ENCODE measurements at places on chromosomes 2 and 18.

DNA sequence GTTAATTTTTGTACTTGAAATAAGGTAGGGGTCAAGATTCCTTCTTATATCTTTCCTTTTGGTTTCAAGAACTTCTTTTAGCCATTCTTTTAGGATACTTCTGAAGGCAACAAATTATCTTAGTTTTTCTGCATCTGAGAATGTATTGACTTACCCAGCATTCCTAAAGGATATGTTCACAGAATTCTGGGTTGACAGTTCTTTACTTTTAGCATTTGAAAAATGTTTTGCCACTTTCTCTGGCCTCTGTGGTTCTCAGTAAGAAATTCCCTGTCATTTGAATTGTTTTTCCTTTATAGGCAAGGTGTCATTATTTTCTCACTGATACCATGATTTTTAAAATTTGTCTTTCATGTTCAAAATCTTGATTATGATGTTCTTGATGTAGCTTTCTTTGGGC lies 162.4 kb downstream of the GALNT1 start:
- DNase-seq = no peak

DNA sequence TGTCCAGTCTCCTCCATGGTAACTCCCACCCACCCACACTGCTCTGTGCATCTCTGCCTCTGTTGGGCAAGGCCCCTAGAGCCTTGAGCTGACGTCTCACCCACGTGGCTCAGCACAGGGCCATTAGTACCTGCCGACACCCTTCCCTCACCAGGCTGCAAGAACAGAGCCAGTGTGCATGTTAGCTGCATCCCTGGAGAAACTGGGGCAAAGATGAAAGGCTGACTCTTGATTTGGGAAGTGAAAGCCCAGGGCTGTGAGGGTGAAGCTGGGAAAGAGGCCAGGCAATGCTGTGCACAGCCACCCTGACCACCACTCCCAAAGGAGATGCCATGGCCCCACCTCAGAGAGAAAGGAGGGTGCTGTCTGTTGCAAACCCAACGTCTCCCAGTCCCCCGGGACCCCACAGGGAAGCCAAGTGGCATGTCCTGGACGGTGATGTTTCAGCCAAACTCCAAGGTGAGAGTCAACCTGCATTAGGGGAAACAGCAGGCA lies 20.0 kb upstream of the HPCAL1 start:
- DNase-seq = no peak

- no peak for DNase-seq
These were observed 96.4 kb downstream of the USP40 start for GRCh38 chr2:233470011-233470687.

DNA sequence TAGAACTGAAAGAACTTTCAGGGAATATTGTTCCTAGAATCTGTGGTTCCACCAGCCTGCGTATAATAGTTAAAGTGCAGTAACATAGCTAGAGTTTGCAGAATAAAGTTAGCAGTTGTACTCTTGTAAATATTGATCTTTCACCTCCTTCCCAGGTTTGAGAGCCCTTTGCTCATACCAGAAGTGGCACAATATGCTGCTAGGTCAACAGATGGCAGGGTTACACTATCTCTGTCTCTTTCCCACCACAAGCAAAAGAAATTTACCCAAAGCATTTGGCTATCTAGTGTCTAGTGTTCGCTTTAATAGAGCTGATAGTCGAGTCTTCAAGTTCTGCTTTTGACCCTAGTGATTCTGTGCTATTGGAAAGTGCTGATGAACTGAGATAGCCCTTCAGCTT lies 119.0 kb upstream of the KLHL14 start:
- no peak for DNase-seq

- DNase-seq = peak; percentile 15
These were observed 30.9 kb upstream of the REEP1 start for GRCh38 chr2:86368161-86368824.

- DNase-seq = no peak
These were observed 57.3 kb upstream of the CREB1 start for GRCh38 chr2:207472343-207473048.

DNA sequence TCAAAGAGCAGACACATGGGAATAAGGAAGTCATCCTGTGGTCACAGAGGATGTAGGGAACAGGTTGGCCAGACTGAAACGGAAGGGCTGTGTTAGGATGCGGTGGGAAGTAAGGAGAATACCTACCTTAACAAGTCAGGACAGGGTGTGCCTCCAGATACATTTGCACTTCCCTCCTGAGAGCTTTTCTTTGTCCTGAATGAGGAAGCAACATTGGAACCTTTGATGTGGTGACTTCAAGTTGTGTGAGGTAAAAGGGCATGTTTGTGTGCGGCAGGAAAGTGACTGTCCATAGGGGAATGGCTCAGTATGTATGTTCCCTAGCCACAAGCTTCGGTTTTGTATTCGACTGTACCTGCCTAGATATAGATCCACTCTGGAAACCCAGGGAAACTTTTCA lies 24.9 kb upstream of the LRRTM1 start:
- no peak for DNase-seq

- DNase-seq = no peak
These were observed 80.5 kb downstream of the DGKD start for GRCh38 chr2:233434666-233435330.

- DNase-seq = no peak
These were observed 899.7 kb downstream of the DSC3 start for GRCh38 chr18:30142870-30143269.

GRCh38 chr18:62048279-62048678 lies 138.6 kb downstream of the PIGN start:
- DNase-seq = no peak

DNA sequence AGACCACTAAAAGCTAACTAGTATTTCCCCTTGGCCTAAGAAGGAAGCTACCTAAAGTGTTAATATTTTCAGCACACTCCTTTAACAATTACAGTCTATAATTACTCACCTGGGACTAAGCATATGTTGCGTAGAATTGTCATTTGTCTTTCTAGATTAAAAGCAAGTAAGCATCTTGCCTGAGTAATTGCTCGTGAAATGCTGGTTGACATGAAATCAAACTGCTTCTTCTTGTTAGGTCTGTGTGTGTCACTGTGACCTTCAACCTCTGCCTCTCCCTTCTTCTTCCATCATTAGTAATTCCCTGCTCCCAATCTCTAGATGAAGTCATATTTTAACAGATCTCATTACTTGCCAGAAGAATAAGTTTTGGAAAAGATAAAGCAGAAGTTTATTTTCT lies 212.2 kb downstream of the XIRP2 start:
- DNase-seq = no peak

- no peak for DNase-seq
These were observed 169.9 kb upstream of the SLC39A10 start for GRCh38 chr2:195486987-195487644.

- DNase-seq = no peak
These were observed 969 bp upstream of the ALKAL2 start for GRCh38 chr2:288758-289361.

- DNase-seq = no peak
These were observed 82.0 kb upstream of the SLC66A3 start for GRCh38 chr2:11073251-11073650.

- no peak for DNase-seq
These were observed 27.5 kb upstream of the GBX2 start for GRCh38 chr2:236195726-236196125.

DNA sequence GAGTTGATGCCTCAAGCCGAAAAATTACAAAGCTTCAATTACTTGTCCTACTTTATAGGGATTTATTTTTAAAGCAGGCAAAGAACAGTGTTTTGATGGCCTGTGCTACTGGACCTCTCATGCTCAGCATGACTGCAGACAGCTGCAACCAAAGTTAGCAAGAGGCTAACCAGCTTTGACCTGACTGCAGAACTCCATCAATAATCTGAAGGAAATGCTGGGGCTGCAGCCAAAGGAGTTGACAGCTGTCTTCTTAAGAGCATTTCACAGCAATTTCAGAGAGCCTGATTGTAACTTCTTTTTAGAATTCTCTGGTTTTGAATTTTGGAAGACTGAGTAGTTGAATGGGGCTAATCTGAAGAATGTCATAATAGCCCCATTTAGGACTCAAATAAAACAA lies 46.5 kb upstream of the SESTD1 start:
- no peak for DNase-seq

- no peak for DNase-seq
These were observed 143.6 kb upstream of the TCF4 start for GRCh38 chr18:55731594-55732042.

DNA sequence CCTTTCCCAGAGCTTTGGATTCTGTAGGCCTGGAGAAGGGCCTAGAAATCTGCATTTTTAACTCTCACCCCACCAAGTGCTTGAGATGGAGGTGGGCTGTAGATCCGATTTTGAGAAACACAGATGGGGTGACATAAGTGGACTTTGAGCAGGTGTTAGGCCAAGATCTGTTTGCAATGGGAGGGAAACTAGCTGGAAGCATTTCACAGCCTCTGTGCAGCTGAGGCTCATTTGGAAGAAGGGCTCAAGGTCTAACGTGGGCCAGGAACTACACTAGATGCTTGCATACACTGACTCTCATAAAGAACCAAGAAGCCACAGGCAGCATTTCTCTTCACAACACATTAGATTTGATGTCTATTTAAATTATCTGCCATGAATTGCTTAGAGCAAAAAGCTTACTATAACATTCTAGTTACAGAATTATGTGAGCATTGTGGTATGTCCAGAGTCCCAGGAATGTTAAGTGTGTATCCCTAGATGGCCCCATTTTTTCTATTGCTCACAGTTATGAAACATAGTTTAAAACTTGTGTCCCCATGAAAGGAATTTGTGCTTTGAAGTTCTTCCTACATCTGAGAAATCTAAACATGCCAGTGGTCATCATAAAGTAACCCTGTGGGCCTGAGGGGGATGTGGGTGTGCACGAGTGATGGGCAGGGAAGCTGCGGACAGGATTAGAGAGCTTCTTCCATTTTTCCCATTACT lies 77.2 kb downstream of the CD28 start:
- no peak for DNase-seq

DNA sequence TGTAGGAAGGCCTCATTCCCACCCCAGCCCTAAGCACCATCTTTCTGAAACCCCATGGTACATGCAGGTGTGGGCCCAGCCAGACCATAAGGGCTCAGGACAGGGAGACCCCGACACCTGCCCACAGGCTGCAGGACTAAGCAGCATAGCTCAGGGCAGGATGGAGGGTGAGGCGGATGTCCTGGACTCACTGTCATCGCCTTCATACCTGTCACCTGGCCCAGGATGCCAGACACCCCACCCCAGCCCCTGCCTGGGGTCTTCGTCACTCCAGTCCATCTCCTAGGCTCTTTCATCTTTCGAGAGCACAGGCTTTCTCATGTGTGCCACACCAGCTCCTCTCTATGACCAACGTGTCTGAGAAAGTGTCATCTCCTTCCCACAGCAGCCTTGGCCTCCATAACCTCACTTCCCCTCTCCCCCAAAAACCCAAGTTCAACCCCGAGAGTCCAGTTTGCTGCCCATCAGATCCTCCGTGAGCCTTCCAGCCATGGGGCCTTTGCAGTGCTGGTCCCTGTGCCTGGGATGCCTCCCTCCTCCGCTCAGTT lies 71.5 kb downstream of the EMX1 start:
- DNase-seq = no peak

- no peak for DNase-seq
These were observed 558.3 kb downstream of the PLCL1 start for GRCh38 chr2:198362740-198363139.

- no peak for DNase-seq
These were observed 87.2 kb upstream of the GALNT5 start for GRCh38 chr2:157170299-157170698.

DNA sequence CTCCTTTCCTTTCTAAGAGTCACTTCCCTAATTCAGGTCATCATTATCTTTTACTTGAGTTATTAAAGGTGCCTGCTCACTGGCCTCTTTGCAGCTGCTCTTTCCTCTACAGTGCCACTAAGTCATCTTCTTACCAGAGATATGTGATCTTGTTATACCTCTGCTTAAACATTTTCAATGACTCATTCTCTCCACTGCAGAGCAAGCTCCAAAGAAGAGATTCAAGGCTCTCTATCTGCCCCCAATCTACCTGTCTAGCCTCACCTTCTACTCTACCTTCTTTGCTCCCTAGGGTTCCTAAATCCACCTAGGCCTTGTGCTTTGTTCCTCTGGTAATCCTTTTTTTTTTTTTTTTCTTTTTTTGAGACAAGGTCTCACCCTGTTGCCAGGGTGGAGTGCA lies 3.1 kb downstream of the ARHGEF33 start:
- no peak for DNase-seq

GRCh38 chr2:5674026-5674340 lies 18.2 kb upstream of the SOX11 start:
- DNase-seq = no peak

GRCh38 chr2:68231061-68231372 lies 21.3 kb downstream of the PPP3R1 start:
- DNase-seq = no peak

GRCh38 chr18:49547701-49548100 lies 14.2 kb upstream of the LIPG start:
- DNase-seq = no peak

GRCh38 chr18:10419420-10420103 lies 34.9 kb upstream of the APCDD1 start:
- DNase-seq = no peak

DNA sequence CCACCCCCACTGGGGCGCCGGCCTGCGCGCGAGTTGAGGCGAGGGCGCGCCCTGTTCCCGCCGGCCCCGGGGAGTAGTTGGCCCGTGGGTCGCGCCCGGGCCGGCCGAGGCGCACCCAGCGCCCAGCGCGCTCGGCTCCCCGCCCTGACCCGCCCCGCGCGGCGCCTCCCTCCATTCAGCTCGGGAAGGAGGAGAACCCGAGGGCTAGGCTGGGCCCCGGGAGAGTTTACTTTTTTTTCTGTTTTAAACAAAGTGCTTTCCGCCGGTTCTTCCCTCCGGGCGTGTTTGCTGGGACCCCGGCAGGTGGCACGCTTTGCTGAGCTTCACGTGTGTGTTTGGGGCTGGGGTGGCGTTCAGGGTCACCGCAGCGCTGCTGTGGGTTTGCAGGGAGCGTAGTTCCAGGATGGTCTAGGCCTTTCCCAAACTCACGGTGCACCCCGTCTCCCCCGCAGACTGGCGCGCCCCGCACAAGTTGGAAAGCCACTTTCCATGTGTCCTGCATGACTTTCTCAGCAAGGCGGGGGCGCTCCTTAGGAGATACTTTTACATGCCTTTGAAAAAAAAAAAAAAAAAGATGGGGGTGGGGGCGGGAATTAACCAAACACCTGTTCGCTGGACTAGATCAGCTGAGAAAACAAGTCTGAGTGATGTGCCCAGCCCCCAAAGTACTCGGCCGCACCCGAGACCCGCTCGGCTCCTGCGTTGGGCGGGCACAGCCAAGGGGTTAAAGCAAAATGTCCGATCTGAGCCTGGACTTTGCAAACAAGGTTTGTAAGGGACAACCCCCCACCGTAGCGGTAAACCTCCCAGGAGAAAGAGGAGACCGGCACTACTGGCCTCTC lies 825 bp downstream of the ITGA6 start:
- peak; percentile 63 for DNase-seq

- DNase-seq = no peak
These were observed 19.7 kb upstream of the RNF125 start for GRCh38 chr18:31998880-31999412.

GRCh38 chr2:44886414-44886813 lies 55.1 kb upstream of the SIX3 start:
- DNase-seq = no peak

DNA sequence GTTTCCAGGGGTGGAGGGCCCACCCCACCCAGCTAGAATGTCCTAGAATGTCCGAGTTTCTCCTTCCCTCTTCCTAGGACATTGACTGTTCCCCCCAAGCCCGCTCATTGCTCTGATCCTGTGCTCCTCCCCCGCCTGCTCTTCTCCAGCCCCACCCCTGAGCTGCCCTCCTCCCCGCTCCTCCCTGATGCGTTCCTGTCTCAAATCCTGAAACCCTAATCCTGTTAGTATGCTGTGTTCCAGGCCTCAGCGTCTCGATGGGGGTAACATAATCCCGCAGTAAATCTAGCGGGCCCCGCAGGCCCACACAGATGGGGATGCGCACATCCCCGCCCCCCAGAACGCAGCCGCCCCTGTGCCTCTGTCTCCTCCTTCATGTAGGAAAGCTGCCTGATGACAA lies 51.3 kb downstream of the NRP2 start:
- no peak for DNase-seq
